ENCODE measurements at places on chromosomes 16 and 17.
A peak's percentile ranks its signal among the peaks of the same experiment; 100 is the strongest.

- DNase-seq, result peak; percentile 46
These were observed 271.5 kb downstream of the SOX9 start for GRCh38 chr17:72392056-72393010.

GRCh38 chr17:10292057-10292937 is 80.5 kb downstream of the MYH13 start:
- no peak for DNase-seq

DNA sequence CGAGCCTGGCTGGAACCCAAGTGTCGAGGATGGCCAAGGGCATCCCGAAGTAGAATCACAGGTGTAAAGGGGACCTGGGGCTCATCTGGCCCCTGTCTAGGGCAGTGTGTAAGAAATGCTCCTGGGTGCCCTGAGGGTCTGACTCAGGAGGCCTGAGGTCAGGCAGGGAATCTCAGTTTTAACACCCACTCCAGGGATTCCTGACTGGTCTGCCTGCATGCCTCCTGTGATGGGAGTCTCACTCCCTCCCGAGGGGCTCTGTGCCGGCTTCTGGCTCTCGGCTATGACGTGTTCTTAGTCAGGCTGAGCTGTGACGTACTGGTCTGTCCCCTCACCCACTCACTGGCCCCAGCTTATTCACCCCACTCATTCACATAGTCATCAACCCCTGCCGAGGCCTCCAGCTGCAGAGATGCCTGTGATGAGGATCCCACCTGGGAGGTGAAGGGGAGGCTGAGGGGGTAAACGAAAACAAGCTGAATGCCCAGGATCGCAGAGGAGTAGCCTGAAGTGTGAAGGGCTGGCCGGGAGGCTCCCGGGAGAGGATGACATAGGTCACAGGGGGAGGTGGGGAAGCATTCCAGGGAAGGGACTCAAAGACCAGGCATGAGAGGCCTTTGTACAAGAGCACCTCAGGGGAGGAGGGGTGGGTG is 23.8 kb downstream of the FAM83G start:
- no peak for DNase-seq

- DNase-seq, result no peak
These were observed 9.1 kb downstream of the ZSCAN10 start for GRCh38 chr16:3089717-3090592.

DNA sequence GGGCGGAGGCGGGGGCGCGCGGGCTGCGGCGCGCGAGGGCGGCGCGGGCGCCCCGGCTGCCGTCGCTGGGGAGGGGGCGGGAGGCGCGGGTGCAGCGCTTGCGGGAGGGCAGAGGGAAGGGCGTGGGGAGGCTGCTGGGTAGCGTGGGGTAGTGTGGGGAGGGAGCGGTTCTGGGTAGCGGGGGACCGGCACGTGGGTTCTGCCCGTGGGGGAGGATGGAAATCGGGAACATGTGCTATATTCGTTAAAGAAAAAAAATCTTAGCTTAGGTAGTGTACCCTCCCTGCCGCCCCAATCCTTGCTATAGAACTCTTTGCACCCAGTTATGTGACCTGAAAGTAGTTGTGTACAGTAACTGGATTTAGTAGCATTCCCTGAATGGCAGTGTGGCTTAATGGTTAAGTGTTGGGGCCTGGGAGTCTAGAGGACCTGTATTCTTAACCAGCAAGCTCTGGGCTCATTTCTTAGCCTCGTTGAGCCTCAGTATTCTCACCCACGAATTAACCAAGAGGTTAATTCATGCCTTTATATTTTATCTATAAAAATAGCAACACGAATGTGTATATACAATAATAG is 646 bp downstream of the RABEP1 start:
- no peak for DNase-seq

DNA sequence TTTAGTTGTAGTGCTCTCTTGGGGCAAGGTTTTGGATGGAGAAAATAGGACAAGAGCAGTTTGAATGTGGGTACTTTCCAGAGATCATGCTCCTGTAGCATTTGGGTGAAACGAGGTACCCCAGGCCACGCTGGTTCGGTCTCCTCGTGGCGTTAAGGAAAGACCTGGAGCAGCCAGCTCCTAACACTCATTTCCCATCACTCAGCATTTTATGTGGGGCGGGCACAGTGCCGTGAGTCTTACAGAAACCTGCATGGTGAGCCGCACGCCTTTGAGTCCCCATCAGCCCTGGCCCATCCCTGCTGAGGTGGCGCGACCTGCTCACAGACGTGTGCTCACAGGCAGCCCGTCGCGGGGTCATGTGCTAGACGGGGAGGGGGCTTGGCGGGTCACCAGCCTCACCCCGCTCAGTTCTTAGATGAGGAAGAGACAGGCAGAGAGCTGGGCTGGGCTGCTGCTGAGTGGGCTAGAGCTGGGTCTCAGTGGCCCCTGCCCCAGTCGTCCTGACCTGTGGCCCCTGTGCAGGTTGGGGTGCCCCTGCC is 37.3 kb downstream of the TBCD start:
- DNase-seq, result no peak

GRCh38 chr17:53659181-53659580 is 163.5 kb upstream of the KIF2B start:
- no peak for DNase-seq

- DNase-seq, result no peak
These were observed 16.2 kb downstream of the TBX4 start for GRCh38 chr17:61468263-61468907.

- no peak for DNase-seq
These were observed 53.0 kb downstream of the ELAC2 start for GRCh38 chr17:12964840-12965239.

- DNase-seq, result peak; percentile 52
These were observed 12.3 kb downstream of the FOXL1 start for GRCh38 chr16:86590501-86591144.

DNA sequence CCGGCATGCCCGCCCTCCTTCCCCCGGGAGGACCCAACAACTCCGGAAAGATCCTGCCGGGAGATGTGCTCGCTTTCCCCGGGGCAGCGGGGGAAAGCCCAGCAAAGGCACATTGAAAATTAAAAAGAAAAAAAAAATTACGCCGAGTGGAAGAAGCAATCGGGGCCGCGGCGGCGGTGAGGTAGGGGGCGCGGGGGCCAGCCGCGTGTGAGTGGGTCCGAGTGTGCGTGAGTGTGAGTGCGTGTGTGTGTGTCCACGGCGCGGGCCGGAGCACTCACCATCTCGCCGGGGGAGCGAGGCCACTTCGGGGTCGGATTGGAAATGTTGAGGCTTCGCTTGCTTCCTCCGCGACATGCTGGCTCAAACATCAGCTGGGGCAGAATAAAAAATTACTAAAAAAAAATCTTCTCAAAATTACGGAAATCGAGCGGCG is at the start of gene SALL1:
TSS of gene SALL1 (minus strand) at position 383 of the 433 bp plus-strand sequence. CDS start at position 354, 29 bp downstream.
- no peak for DNase-seq

GRCh38 chr17:41492771-41493170 is 3.1 kb upstream of the KRT36 start:
- no peak for DNase-seq

DNA sequence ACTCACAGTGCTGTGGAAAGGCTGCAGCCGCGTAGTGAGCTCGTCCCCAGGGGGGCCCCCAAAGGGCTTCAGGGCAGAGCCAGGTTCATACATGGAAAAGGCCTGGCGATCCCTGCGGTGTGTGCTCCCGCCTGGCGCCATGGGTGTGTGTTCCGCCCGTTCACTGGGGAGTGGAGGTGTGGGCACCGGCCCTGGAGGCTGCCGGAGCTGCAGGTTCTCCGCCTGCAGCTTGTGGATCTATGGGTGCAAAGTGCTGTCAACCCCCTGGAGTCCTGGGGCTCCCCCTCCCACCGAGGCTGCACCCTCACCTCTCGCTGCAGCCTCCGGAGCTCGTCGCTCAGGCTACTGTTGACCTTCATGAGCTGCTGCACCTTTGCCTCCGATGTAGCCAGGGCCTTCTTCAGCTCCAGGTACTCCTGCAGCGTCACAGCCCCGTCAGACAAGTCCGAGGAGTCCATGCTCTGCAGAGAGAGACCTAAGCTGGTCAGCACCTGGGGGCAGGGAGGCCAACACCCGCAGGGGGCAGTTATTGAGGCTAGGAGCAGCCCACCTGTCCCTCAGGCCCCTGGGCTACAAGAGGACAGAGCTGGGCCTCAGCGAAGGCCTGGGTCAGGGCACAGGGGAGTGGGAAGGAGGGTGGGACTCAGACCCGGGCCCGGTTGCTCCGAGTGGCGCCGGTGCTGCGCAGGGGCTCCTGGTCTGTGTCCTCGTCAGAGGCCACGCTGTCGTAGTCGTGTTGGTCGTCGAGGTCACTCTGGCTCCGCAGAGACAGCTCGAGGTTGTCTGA is 7.9 kb downstream of the TP53I13 start:
- DNase-seq, result no peak

- DNase-seq, result no peak
These were observed 2.2 kb downstream of the USP31 start for GRCh38 chr16:23146877-23147601.

GRCh38 chr16:79713609-79714309 is 113.2 kb upstream of the MAF start:
- DNase-seq, result no peak

DNA sequence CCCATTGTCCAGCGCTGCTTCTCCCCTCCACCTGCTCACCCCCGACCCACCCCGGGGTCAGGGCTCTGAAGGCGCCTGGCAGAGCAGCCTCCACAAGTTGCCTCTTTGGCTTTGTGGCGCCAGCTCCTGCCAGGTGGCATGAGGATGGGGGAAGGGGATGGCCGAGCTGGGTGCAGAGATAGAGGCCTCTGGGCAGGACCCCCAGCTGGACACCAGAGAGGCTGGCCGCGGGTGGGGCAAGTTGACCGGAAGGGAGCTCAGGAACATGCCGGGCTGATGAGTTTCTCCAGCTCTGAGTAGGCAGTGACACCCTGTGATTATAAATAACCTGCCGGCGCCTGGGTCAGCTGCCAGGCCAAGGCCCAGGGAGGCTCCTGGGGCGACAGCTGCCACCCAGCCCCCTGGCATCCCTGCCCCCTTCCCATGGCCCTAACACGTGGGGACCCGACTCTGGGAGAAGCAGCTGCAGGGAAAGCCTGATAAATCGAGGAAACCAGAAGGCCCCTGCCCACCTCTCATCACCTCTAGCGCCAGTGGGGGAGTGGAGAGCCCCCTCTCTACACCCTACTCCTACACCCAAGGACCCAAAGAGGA is 729 bp downstream of the P2RX5 start:
- DNase-seq, result no peak

DNA sequence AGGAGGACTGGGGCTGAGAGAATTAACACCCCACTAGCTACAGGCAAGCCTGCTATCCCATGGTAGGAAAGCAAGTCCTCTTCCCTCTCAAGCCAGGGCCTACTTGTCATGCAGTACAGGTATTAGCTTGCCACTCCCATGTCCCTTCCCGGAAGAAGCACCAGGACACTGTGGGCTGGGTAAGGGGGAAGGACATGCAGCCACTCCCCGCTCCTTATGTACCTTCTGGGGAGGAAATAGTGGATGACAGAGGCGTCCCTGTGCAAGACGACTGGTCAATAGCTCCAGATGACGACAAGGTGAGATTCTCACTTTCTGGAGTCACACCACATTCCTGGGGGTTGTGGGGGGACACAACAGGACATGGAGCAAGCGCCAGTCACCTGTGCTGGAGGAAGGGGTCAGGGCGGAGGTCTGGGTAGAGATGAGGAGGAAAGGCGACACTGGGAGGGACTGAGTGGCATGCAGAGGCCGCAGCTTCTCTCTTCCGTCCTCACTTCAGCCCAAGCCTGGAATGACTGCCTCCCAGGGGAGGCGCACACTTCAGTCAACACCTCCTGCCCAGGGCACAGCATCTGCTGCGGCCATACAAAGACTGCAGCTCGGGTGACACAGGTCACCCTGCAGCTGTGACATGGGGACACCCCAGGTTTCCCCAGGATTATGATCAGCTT is 15.1 kb upstream of the FOXJ1 start:
- no peak for DNase-seq

GRCh38 chr17:40320756-40321523 is 12.0 kb downstream of the RARA start:
- no peak for DNase-seq

DNA sequence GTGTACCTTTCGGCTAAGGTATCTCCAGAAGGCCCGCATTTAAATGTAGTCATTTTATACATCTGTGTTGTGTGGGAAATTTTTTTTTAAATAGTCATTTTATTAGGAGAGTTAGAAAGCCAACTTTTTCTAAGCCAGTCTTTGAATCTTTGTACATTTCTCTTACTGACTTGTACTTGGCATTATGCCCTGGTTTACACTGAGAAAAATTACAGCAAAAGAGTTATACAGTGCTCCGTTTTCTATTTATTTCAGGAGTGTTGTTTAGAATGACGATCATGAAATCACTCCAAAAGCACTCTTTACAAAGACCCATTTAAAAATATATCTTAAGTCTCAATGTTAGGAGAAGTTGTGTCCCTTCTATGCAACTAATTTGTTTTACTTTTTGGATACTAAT is 91.8 kb downstream of the CYB561 start:
- no peak for DNase-seq

- no peak for DNase-seq
These were observed 22.6 kb downstream of the LRRC36 start for GRCh38 chr16:67349172-67349571.

All from AG09319 (cell line).